Smooth muscle cell of the brain vasculature (primary cell): ENCODE measurements at places on chromosomes 6 and 20.

DNA sequence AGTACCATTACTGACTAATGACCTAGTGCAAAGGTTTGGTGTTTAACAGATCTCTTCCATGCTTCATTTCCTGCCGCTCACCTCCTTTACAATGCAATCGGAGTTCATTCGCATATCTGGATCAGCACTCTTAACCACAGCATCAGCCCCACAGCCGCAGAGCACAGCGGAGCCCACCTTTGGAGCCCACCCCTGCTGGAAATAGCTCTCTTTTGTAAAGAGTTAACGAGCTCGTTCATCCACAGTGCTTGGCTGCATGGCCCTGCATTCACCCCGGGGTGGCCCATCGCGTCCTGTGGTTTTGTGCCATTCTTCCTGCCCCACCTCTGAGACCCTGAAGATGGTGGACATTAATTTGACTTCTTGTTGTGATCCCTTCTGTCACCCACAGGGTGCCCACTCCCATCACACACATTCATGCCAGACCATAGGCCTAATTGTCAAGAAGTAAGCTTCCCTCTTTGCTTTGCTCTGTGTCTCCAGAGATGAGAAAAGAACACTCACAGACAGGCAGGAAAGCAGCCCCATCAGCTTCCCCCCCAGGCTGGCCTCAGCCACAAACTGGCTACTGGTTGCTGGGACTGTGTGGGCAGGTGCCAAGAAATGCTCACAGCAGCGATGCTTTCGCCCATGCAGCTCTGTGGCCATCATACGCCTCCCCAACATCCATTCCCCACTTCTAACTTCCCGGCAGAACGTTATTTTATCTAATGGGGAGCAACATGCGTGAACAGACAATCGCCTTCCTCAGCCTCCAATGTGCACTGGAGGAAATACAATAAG is 167.0 kb downstream of the LRFN2 start:
- no peak for DNase-seq

- DNase-seq: no peak
Measured at GRCh38 chr20:13930281-13930680, 60.1 kb downstream of the SEL1L2 start.

- DNase-seq: no peak
Measured at GRCh38 chr6:113475392-113475791, 381.8 kb upstream of the MARCKS start.

- DNase-seq: no peak
Measured at GRCh38 chr6:94065707-94066337, 646.5 kb upstream of the EPHA7 start.

DNA sequence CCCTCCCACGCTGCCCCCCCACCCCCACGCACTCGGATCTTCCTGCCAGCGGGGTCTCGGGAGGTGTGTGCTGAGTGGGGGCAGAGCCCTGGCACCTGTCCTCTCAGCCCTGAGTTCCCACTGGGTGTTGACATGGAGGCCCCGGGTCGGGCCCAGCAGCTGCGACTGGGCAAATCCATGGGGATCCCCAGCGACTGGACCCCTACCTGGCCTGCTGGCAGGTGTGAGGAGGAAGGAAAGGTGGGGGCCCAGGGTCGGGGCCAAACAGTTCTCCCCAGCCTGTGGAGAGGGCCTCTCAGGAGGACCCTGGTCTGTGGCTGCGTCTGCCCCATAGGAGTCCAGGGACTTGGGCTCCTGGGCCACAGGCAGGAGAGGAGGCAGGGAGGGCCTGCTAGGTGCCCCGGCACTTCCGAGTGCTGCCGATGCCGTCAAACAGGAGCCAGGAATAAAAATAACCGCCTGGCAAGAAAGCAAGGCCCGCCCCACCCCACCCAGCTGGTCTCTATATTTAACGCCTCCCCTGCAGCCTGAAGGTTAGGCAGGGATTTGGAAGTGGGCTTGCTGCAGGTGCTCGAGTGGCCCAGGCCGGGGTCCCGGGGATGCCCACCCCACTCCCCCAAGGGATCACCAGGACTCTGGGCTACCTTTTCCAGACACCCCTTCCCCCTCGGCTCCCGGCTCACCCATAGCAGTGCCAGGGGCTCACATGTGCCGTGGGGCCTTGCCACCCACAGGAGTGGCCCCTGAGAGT is 1.4 kb upstream of the EEF1A2 start:
- no peak for DNase-seq

DNA sequence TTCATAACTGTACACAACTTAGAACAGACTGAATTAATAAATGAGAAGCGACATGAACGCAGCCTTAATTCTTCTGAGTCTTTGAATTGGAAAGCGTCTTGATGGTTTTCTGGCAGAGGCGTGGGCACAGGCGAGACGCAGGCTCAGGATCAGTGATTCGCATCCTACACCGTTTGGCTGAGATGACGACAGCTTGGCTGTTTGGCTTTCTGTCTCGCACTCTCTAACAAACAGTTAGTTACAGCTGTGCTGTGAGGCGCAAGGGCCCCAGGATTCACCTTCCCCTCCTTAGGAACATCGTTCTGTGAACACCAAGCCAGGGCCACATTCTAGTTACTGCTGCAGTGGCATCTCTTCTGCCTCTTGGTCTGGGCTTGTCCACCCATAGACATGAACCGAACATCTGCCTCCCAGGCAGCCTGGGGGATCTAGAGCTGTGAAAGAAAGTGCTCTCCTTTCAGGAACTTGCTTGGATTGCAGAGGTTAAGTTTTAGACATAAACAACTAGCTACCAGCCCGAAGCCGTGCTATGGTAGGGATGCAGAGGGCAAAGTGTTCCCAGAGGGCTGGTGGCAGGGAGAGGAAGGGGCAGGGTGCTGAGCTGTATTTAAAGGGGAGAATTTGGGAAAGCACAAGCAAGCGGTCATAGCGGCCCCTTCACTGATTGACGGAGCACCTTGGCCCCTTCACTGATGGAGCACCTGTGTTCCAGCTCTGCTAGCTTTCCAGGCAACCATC is 49.6 kb downstream of the TCP11 start:
- DNase-seq: no peak

GRCh38 chr6:149359440-149359839 is 40.6 kb upstream of the SUMO4 start:
- DNase-seq: no peak

GRCh38 chr6:63245420-63245819 is 34.2 kb downstream of the FKBP1C start:
- DNase-seq: no peak

DNA sequence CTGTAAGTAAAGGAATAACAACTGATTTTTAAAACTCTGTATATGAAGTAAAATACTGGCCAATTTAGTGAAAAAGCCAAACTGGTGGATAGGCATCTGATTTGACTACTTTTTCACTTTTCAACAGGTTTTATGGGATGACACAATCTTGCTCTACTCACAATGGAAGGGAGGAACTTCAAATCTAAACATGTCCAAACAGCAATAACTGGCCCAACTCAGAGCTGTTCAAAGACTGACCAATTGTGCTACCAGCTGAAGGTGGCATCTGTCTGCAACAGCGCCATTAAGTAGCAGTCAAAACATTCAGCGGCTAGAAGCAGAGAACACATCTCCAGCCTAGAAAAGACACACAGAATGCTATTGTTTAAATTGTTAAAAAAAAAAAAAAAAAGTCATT is 44.6 kb downstream of the SESN1 start:
- no peak for DNase-seq

GRCh38 chr6:25629198-25629576 is 22.8 kb upstream of the SCGN start:
- no peak for DNase-seq

DNA sequence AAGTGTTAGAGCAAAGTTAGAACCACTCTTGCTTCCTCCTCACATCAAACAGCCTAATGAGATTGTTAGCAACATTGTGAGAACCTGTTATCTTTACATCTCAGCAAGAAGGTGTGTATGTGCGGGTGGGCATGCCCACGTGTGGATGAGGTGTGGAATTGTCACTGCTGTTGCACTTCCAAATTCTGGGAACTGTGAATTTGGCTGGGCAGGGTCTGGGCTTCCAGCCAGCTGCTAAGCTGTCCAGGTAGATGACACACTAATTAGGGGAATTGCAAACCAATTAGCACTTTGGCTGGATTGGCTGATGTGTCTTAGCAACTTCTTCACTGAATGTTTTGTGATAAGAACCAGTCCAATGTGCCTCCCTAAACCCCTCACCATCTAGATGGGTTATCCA is 848.2 kb downstream of the DHX35 start:
- no peak for DNase-seq
